CD4-positive, alpha-beta T cell treated with Interleukin-6 for 4 hours (primary cell): ENCODE measurements at places on chromosomes 11 and 22.

- DNase-seq: no peak
Observed at GRCh38 chr11:20854215-20854955, 185.0 kb downstream of the NELL1 start.

- no peak for DNase-seq
Observed at GRCh38 chr11:82969811-82970210, 68.3 kb downstream of the DDIAS start.

DNA sequence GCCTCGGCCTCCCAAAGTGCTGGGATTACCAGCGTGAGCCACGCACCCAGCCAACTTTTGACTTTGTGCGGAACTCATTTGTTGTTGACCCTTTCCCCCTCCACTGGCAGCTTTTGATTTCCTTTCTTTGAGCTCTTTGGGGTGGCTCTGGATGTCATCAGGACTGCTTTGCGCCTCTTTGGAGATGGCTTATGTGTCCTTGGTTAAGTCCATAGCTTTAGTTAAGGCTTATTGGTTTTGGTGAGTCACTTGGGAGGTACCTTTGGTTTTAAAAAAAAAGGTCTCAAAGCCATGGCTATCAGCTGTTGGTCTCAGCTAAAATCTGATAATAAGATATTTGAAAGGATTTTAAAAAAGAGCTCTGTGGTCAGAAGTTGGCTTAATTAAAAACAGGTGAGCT, 5.1 kb upstream of the ARSA start:
- DNase-seq: no peak

DNA sequence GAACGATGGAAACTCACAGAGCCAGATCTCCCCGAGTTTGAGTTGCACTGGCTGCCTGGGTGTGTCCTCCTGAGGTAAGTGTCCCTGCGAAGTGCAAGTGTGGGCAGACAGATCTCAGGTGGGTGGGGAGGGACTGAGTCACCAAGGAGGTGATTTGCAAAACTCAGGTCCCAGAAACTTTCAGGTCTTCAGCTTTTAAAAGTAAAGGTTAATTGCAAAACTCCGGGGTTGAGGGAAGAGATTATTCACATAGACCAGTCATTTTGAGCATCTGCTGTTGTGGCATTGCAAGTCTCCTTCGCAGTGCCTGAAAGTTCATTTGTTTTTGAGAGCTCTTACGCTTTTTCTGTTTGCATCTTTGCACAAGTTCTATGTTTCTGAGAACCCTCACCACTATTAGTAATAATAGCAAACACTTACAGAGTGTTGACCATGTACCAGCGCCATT, 7.1 kb downstream of the CD44 start:
- peak; percentile 81 for DNase-seq

DNA sequence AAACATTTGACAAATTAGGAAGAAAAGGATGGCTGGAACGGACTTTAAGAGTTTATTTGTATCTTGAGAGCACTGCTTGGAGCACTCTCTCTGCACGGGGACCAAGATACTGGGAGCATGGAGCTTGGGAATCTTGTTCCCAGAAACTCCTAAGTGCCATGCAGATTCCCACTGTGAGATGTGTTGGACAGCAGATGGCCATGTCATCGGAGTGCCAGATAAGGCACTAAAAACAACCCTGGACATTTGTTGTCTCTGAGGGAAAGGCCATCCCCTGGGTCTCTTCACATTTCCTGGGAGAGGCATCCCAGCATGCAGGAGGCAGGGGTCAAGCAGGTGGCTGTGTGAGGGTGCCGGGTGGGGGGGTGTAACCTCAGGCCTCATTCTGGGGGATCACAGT, 2.9 kb downstream of the KIRREL3 start:
- DNase-seq: no peak

DNA sequence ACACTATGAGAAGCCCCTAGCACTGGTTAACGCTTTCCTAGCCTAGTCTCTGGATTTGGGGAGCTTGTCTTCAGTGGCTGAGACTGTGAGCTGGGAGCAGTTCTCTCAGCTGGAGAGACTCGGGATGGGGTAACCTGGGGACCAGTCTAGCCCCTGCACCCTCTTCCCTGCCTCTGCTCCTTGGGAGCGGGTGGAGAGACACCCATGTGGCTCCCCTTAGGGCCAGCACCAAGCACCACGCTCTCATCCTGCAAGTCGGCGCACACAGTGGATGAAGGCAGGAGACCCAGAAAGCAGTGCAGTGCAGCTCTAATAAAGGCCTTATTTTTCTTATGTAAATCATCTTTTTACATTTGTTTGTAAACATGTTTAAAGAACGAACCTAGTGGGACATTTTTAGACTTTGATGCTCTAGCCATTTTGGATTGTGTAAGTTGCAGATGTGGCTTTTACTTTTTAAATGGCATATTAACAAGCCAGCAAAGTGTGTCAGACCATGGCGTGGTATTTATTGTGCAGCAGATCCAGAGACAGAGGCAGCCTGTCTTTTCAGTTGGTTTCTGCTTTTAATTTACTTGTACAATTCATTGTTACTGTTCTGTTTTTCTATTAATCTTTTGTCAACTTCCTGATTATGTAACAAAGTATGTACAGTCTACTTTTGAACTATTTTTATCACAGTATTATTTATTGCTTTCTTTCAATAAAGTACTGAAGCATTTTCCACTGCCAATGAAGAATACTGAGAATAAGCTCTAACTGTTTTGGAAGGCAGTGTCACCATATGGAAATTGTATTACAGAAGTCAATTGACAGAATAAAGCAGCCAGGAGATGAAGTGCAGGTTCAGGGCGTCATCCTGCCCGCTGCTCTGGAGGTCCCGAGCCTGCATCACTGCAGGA, 14.4 kb upstream of the CTTN start:
- no peak for DNase-seq

- no peak for DNase-seq
Observed at GRCh38 chr11:111963931-111964340, 26.8 kb downstream of the DIXDC1 start.

DNA sequence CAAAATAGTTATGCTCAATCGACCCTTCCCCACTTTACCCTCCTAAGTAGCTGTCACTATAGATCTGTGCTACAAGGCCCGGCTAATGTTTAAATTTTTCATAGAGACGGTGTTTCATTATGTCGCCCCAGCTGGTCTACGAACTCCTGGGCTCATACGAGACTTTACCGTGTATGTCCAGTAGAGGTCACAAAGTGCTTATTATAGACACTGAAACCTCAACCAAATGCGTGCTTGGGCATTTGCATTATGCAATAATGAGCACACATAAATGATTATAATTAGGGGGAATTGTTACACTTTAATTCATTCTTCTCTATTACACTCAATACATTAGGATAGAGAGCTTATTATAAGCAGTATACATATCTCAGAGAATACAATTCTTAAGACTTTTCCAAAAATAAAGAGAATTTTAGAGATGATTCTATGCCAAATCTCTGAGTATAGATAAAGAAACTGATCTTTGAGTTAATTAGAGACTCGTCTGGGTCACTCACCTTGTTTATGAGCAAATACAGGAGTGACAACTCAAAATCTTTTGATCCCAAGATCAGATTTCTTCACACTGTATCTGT, 12.5 kb upstream of the MRPL16 start:
- DNase-seq: peak; percentile 28

GRCh38 chr11:105937331-105937730, 84.7 kb downstream of the MSANTD4 start:
- DNase-seq: no peak

- DNase-seq: no peak
Observed at GRCh38 chr11:33722590-33723234, 13.5 kb downstream of the CD59 start.

DNA sequence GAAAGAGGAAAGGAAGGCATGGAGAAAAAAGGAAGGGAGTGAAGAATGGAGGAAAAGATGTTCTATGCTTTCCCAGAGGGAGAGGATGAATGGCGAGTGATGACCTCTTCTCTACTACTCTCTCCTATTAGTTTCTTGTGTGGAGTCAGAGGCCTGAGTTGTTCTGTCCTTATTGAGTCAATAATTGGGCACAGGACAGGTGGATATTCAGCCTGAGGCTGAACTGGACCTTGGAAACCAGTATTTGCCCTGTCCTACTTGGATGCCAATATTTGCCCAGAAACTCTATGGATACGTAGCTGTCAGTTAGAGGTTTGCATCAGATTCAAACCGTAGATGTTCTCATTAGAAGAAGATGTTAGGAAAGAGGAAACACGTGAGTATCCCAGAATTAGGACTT, 17.6 kb upstream of the SWAP70 start:
- DNase-seq: no peak

DNA sequence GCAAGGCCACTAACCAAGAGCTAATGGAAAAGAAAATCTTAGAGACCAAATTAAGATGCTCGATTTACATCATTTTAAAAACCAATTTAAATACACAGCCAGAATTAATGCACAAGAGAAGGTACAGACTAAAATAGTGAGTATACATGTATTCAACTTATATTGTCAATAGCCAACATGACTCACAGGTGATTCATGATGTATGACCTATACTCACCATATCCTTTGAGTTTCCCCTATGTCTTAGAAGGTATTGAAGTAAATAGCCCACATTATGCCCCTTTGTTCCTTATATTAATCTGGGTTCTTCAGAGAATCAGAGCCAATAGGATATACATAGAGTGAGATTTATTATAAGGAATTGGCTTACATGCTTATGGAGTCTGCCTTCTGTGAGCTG, 97.5 kb upstream of the ANO3 start:
- DNase-seq: no peak

GRCh38 chr11:123428116-123428715, 1.9 kb upstream of the GRAMD1B start:
- DNase-seq: no peak

DNA sequence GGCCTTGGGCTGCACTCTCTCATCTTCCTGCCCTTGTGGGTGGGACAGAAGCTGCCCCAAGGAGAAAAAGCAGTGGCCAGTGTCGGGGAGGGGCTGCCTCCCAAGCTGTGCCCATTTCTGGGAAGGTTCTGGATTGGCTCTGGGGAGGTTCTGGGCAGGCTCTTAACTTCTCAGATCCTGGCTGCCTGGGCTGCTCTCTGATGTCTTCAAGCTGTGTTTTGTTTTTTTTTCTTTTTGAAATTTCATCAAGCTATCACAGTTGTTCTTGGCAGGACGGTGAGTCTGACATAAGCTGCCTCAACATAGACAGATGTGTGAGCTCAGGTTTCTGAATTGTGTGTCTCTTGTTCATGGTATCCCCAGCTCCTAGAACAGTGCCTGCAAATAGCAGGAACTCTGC, 1032.0 kb downstream of the BRD1 start:
- no peak for DNase-seq

DNA sequence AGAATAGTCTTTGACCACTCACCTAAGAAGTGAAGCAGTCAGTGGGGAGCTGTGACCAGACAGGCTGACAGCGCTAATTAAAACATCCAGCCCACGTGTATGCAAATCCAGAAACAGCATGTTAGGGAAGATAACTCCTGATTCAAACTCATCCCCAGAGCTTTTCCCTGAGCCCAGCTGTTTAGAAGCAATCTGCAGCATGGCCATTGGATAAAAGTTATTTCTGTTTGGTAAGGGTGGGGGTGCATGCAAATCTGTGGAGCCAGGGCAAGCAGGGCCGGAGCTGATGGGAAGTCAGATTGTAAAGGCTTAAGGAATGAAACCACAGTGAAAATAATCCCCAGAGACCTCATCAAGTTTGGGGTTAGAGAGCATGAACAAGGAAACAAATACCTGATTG, 247.9 kb upstream of the KIRREL3 start:
- no peak for DNase-seq

- no peak for DNase-seq
Observed at GRCh38 chr22:49735901-49736421, 91.7 kb downstream of the BRD1 start.
